ENCODE measurements at places on chromosomes 5 and 9.

- DNase-seq: no peak
Measured at GRCh38 chr9:111857555-111858211, 38.9 kb upstream of the UGCG start.

GRCh38 chr5:138212828-138213160 lies 329 bp downstream of the CDC23 start:
- DNase-seq: no peak

DNA sequence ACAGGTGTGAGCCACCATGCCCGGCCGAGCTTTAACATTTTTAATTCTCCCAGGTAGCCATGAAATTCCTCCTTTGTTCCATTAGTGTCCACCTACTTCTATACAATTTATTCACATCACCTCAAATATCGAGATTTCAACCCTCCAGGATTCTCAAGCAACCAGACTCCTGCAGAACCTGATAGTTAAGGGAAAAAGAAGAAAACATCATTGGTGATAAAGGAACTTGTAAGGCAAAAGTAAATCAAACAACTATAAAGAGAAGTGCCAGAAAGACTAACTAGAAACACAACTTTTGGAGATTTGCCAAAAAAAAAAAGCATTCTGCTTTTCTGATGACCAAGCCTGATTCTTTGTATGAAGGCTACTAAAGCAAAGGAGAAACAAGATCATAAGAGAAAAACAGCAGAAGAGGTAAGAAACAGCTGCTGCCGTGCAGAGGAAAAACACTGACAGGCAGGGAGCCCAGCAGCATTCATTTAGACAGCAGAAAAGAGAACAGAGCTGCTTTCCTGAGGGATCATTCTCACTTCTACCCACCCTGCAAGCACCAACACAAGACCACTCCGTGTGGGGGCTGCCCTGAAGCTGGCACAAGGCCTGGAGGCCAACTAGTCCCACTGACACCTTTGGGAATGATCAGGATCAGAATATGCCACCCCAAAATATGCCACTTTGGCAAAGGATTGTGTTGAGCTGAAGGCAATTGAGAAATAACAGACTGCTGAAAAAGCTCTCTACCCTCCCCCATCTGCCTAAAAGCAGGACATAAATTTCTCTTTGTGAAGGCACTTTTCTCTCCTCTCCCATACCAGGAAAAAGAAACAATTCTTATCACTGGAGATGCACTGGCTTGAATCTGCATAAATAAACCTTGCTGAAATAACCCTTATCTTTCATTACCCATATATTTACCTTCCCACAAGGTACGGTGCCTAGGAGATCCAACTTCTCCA lies 75.1 kb downstream of the ALDH7A1 start:
- no peak for DNase-seq

DNA sequence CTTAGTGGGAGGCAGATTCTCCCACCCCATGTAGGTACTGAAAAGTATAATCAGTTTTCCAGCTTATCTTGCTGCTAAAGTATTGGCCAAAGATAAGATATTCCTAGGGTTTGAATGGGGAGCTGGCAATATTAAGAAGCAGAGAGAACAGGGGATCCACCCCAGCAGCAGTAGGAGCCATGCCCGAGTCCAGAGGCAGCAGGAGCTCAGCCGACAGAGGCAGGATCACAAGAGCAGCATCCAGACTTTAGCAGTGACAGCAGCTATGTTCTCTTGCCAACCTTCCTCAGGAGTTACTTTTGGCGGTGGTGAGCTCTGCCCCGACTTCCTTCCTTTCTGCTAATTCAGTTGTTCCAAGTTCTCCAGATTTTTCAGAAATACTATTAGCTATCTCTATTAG lies 224.5 kb downstream of the GADD45G start:
- DNase-seq: no peak

GRCh38 chr5:28344836-28345433 lies 1306.5 kb upstream of the CDH9 start:
- peak; percentile 57 for DNase-seq

DNA sequence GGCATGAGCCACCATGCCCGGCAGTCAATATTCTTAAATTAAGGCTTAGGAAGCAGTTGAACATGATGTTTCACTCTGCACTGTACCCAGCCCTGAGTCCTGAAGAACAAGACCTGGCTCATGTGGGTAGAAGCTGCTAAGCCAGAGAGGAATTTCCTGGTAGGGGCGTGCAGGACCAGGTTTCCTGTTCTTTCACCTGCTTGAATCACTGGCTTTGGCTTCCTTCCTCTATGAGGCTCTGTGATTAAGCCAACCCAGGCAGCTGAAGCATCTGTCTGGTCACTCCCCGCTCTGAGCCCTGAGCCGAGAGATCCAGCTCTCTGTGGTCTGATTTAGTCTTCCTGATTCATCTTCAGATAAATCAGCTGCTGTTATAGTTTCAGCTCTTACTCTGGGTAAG lies 29.1 kb downstream of the CFAP77 start:
- no peak for DNase-seq

DNA sequence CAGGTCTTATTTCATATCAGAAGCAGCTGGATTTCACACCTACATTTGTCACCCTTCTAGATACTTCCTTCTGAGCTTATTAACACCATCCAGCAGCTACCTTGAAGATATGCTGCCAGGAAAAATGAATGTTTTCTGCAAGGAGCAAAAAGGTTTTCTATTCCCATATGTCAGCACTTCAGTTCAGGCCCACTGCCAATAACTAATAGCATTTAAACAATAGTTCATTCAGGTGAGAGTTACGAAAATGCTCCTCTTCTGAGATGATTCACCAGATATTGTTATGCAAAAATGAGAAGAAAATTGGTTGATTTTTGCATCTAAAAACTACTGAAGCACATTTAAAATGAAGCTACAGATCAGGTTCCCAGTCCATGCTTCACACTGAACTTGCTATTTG lies 56.4 kb upstream of the ISL1 start:
- no peak for DNase-seq

DNA sequence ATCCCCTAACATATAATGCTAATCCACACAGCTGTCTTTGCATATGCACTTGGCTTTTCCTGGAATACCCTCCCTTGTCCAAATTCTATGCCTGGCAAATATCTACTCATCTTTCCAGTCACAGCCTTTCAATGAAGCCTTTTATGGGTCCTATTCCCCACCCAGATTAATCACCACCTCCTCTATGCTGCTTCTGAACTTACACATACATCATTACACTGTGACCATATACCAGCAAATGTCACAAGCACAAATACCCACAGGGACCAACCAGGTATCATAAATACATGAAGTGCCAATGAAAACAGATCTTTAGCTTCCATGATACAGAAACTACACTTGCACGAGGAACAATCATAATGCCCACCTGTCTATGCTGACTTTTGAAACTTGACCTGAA lies 22.3 kb downstream of the LPAR1 start:
- DNase-seq: no peak

DNA sequence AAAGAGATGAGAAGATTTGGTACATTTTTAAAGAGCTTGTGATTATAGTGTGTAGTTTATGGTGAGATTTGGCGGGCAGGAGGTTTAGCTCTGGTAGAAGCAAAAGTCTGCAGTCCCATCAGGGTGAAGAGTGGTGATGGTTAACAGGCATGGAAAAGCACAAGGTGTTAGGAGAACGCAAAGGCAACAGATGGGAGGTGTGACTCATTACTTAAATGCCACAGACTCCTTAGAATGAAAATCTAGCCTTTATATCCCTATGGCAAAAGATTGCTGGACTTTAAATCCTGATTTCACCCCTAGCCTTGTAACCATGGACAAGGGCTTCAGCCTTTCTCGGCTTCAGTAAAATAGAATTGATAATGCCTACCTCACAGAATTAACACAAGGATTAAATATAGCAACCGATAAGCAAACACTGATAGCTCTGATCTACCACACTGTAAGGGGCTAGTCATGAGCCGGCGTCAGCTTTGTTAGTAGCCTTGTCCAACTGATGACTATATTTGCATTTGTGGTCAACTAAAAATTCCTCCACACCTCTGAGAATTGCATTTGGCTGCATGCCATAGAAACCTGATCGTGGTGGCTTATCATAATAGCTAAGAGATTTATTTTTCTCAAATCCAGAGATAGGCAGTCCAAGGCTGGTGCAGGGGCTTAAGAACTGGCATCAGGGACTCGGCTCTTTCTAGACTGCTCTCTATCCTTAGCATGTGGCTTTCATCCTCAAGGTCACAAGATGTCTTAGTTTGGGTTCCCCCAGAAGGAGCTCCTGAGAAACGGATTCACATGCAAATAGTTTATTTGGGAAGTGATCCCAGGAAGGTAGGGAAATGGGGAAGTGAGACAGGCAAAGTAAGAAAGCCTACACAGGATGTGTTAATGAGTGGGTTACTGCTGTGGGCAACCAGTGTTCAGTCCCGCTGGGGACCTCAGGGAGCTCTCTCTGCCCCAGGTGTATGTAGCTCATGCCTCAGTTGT lies 19.6 kb downstream of the MFAP3 start:
- DNase-seq: no peak

Data from ELF-1 (cell line).